ENCODE measurements at places on chromosomes 16 and 17. TPM values are rescaled to one million over a fixed set of nuclear protein-coding genes. Genes with fewer than 3 reads are reported as not detected.

Gene TMIGD1
- not detected for total RNA-seq

DNA sequence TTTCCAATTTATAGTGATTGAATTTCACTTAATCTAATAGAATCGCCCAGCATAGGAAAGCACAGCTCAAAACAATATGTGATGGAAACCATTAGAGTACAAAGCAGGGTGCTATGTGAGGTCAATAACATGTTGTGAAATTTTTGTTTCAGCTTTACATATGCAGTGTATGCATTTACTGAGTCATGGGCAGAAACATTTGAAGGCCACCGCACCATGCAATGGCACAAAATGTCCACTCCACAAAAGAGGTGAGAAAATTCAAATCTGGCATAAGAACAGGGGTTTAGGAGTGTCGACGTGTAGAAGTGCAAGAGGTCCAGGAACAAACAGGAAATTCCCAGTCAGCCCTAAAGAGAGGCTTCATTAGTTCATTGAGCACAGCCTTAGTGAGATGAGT, 131.2 kb downstream of the ANKFN1 start:
- no peak for DNase-seq

DNA sequence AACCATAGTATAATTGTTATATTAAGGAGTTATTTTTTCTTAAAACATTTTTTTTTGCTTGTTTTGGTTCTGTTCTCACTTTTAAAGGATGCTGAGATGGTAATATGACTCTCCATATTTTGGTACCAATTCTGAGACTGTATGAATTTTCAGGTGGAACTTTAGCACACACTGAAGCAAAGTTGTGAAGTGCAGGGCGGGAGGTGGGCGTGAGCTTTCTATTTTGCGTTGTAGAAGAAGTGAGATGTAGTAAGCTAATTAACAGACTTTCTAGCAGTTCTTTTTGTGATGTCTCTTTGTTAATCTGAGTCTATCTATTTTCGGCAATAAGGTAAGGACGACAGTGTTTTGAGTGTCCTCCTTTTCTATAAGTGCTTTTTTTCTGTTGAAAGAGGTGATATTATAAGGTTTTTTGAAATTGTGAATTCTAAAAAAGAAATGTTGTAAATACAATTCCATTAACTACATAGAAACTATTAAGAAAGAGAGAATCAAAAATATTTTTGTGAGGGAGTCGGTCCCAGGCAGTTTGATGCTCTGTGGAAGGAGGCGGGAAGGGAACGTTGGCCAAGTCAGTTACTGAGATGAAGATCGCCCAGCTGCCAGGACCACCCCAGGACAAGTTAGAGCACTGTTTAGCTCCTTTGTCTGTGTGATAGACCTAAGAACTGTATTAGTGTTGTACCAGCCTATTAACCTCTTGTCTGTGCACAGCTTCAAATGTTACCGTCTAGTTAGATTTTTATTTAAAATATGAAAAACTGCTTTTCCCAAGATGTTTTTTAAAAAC, 65.0 kb downstream of the CCDC182 start:
- DNase-seq: no peak

DNA sequence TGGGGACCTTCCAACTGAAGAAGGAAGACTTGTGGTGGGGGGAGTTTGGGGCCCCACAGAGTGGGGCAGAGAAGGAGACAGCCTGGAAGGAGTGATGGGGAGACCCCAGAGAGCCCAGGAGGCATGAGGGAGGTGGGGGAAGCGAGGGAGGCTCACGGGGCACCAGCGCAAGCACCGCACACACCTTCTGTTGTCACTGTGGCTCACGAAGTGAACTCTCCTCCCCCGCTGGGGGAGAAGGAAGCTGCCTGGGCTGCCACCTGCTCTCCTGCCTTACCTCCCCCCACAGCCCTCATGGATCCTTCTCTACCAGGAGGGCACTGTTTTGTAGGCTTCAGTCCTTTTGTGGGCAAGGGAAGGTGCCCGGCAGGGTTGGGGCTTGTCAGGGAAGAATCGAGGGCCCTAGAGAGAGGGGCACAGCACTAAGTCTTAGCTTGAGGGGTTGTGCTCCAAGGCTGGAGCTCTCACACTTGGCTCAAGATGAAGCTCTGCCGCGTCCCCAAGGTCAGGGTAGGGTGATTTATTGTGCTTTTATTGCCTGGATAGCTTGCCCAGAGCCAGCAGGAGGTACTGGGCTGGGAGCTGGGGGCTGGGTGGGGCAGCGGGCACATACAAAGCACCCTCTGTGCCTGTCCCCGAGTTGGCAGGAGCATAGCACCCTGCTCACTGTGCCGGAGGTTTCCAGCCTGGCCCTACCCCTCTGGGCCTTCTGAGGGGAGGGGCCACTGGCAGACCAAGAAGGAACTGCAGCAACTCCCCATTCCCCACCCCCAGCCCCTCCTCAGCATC, 4.6 kb upstream of the STARD3 start:
- no peak for DNase-seq

- DNase-seq: no peak
Observed at GRCh38 chr17:63475491-63476412, 1.1 kb upstream of the ACE start.

All from OCI-LY7 (cell line).